ENCODE measurements at places on chromosomes 1 and 21.
A peak's percentile ranks its signal among the peaks of the same experiment; 100 is the strongest.

DNA sequence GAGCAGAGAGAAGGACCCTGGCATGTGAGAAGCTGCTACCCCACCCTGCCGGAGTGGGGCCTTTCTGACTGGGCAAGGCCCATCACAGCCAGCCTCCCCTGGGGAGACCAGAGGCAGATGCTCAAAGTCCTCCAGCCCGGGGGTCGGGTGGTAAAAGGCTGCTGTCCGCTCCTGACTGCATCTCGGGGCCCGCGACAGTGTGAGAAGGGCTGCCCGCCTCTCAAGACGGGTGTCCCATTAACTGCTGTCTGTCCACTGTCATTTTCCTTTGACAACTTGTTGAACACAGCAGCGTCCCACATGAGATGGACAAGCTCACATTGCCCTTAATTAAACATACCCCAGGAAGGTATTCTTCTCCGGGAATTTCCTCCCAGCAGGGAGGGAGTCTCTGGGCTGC, 91.4 kb upstream of the ARHGEF16 start:
- DNase-seq, result no peak

GRCh38 chr1:94925561-94926125, 1.3 kb downstream of the CNN3 start:
- peak; percentile 81 for DNase-seq

DNA sequence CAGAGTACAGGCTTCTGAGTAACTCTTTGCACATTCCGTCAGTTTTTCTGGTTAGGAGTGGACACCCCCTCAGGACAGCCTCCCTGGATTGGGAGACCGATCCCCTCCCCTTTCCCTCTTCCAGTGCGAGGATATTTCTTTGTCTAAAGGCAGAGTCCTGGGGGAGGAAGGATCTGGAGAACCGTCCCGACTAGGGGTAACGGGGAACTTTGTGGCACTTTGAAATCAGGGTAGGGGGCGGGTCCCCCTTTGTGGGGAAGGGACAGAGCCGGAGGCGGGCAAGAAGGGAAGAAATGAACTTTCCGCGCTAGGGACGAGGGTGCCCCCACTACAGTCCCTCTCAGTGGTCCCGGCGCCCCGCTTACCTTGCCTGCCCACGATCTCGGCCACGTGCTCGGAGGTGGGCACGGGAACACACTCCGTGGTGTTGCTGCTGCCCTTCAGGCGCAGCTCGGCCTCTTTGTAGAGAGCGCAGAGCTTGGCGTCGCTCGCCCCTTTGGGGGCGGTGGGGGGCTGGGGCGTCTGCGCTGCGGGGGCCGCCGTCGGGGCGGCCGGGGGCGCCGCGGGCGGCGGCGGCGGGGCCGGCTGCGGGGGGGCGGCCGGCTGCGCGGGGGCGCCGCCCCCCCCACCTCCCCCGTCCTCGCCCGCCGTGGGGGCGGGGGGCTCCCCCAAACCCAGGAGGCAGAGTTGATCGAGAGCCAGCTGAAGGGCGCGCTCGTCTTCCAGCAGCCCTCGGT, 917 bp downstream of the MEX3A start:
- no peak for DNase-seq

GRCh38 chr1:210292231-210292871, 36.4 kb upstream of the HHAT start:
- peak; percentile 49 for DNase-seq

DNA sequence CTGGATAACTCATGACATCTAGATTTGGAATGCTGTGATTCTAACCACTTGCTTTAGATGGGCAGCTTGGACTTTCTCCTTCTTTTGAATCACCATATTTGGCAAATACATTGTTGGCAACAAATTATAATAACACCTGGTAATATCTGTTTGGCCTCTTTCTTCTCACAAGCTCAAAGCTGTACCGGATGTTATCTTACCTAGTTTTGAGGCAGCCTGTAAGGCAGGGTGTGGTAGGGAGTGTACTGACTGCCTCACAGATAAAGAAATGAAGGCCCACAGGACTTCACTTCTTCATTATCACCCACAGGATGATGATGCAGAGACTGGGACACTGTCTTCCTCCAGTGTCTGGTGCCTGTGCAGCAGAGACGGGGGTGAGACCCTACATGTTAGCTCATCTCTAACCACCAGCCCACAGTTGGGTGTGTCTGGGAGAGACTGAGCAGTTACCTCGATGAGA, 28.5 kb downstream of the TUFT1 start:
- DNase-seq, result no peak

DNA sequence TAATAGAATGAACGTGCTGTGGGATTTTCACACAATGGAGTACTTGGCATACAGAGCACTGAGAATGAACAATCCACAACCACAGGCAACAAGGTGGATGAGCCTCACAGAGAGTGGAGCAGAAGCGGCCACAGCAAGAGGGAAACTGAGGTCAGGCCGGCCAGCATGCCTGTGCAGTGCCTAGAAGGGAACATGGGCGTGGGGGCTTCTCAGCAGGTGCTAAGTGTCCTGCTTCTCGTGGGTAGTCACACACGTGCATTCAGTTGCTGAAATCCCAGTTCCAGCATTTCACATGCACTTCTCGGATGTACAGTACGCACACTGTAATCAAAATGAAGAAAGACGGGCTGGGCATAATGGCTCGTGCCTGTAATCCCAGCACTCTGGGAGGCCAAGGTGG, 33.1 kb downstream of the WDR4 start:
- DNase-seq, result no peak

- peak; percentile 57 for DNase-seq
Observed at GRCh38 chr21:41168391-41169257, 664 bp downstream of the BACE2 start.

DNA sequence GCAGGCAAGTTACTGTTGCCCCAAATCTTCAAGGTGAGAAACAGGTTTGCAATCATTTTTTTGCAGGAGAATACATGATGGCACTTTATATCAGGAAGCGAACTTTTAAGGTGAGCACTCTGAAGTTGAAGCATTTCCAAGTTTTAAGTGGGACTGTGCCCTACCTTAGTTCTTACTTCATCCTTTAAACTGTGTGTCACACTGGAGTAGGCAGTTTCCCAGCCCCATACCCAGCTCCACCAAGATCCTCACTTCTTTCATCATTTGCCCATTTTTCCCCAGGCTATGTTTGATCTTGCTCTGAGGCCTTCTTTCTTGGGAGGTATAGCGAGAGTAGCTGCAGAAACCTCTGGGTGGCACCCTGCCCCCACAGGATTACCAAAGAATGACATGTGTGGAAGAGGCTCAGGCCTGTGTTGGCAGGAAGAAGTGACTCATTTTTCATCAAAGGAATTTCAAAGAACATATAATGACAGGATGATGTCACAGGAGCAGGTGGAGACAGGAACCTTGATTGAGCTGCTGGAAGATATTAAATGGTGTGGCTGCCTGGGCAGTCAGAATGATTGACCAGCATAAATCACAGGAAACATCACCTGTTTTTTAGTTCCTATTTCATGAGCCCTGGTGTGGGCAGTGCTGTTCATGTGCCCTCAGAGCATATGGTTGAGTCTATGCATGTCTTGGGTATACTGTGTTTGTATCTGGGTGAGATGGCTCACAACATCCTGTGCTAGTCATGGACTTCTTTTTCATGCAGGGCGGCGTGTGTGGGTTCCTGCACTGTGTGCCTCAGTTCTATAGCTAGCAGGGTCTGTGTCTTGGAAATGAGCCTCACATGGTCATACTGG, 20.8 kb upstream of the MACF1 start:
- DNase-seq, result peak; percentile 57

DNA sequence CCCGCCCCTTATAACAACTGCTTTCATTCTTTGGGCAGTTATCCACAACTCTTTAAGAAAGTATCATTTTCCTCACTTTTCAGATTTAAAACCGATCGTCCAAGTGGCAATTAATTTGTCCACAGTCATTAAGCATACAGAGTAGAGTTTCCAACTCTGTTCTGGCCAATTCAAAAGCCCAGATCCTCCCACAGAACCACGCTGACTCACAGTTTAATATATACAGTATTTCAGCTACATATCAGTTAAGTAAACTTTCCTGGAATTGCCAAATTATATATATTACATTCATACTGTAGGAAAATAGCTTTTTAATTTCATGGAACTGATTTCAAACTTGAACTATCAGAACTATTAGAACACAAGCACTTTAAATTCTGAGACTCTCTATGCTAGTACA, 163.8 kb upstream of the ESRRG start:
- no peak for DNase-seq

GRCh38 chr21:45583831-45584509, 41.7 kb upstream of the SLC19A1 start:
- no peak for DNase-seq

DNA sequence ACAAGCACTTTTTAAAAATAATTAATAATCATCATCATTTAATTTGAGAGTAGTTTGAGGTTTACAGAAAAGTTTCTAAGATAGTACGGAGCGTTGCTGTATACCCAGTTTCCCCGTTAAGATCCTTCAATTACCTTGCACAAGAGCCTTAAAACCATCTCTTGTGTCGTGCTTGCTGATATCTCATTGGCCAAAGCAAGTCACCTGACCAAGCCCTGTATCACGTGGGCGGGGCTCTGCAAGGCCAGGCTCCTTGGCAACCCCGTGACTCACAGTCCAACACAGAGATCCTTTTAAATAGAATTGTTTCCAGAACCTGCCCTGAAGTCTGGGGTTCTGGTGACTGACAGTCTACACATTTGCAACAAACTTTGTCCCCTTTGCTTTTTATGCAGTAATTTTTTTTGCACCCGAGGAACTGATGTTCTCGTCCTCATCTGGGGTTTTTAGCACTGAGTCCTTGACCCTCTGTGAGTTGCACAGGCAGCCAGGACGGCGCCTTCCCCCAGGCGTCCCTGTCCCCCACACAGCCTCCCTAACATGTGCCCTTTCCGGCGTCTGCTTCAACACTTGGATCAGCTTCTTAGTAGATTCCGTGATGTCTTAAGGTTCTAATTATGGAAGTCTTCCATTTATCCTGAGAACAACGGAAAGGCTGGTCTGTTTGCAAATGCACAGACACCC, 183.3 kb upstream of the TMEM51 start:
- DNase-seq, result peak; percentile 86

GRCh38 chr1:103953386-103953785, 203.7 kb downstream of the AMY1C start:
- DNase-seq, result no peak

DNA sequence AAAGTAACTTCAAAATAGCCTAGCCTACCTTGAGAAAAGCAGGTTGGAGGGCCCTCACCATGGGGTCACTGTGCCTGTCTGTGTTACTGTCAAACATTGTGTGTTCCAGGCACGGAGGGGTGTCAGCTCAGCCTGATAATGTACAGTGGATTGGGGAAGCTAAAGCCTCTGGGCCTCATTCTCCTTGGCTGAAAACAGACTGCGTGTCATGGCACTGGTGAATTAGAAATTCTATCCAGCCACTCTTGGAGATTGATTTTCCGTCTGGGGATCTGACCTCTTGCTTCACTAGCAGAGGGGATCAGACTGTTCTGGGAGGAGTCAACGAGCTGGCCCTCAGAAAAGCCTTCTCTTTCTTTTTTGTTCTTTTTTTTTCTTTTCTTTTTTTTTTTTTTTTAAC, 123.5 kb upstream of the HOOK1 start:
- no peak for DNase-seq

GRCh38 chr1:243595527-243596210, 254.4 kb downstream of the AKT3 start:
- DNase-seq, result peak; percentile 2

DNA sequence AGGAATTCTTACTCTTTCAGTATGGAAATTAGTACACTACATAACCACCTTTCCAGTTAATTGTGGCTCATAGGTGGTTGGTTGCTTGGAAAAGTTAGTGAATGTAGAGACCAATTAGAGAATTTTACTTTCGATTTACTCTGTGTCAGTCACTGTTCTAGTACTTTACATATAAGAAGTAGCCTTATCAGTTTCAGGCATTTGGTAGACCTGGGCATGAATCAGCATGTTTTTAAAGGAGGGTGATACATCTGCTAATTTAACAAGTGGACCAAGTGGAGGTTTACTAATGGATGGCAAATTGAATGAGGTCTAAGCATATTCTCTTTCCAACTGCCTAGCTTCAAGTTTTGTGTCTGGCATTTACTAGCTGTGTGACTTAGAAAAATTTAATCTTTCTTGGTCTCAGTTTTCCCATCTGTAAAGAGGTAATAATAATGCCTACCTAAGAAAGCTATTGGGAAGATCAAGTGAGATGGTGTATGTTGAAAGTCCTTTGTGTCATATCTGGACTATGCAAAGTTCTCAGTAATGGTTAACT, 1158.6 kb downstream of the PLA2G4A start:
- DNase-seq, result no peak

- no peak for DNase-seq
Observed at GRCh38 chr1:14725695-14726094, 127.2 kb downstream of the KAZN start.

- DNase-seq, result peak; percentile 33
Observed at GRCh38 chr1:39901714-39902459, at the start of gene MYCL. TSS of gene MYCL (minus strand) at chr1:39901917. CDS start at chr1:39901434, 483 bp downstream.

DNA sequence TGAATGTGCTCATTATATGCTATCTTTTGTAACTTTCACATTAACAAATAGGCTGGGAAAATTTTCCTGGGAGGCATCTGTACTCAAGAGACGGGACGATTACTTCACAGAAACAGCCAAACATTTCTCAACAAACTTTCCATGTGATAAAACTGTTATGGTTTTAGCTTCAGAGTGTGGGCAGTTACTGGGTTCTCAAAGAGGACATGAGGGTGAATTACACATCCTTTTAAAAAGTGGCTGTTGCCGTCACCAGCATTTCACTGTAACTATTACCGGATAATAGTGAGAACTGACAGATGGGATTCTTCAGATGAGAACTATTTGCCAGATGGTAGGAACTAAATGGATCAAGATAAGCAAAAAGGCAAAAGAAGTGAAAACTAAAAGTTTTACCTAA, 109.1 kb downstream of the APP start:
- no peak for DNase-seq

GRCh38 chr21:34807146-34807880, 138.5 kb downstream of the CLIC6 start:
- peak; percentile 73 for DNase-seq

All from amniotic stem cell (primary cell).